ENCODE measurements at places on chromosomes 4 and X.

DNA sequence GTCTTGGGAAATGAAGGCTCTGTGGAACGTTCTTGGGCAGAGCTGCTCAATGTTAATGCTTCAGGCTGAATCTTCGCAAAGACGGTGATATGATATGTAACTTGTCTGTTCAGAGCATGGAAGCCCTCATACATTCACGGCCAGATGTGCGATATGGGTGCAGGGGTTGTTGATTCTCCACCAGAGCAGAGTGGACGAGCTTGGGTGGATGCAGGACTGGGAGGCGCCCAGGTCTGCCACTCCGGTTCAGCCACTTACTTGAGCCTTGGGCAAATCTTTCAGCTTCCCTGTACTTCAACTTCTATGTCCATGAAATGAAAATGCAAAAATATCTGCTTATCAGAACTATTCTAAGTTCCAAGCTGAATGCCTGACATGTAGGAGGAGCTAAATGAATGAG is 47.4 kb upstream of the MND1 start:
- DNase-seq: no peak

- DNase-seq: no peak
Observed at GRCh38 chr4:102514298-102514964, 13.3 kb downstream of the NFKB1 start.

DNA sequence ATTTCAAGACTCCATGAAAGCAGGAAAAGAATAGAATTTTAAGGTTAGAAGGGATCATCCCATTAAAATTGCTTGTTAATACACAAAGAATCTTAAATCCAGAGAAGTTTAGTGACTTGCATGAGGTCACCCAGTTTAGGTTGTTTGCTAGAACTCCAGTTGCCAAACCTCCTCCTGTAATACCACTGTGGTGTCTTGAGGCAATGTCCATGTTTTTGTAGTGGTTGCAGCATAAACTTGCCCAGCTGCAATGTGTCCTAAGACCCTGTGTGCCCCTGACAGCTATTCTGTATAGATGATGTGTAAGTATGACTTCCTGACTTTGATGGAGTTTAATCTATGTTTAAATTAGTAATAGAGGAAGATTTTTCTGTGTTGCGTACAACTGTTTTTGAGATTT is 6.3 kb downstream of the SFRP2 start:
- peak; percentile 19 for DNase-seq

DNA sequence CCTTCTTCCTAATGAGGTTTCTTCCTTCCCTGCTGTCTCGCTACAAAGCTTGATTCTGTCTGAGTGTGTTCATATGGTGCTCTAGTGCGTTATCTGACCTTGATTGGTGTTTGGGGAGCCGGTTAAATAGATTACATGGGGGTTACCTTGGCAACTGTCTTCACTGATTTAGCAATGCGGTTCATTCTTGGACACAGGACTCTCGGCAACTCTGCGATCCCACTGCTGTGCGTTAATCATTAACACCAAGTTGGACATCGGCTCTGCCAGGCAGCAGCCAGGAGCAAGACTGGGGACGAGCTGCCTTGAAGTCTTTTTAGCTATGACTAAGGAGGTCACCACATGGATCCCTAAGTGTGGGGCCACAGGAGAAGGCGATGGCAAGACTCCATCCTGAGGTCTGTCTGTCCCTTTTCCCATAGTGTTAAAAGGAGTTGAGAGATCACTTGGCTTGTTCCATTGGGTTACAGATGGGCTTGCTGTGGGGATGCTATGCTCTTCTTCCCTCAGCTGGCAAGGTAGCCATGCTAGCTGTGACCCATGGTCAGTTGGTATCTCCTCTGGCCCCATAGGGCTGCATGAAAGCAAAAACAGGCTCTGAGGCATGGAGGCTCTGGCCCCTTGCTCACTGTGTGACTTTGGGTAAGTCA is 93.4 kb upstream of the MAMLD1 start:
- no peak for DNase-seq

DNA sequence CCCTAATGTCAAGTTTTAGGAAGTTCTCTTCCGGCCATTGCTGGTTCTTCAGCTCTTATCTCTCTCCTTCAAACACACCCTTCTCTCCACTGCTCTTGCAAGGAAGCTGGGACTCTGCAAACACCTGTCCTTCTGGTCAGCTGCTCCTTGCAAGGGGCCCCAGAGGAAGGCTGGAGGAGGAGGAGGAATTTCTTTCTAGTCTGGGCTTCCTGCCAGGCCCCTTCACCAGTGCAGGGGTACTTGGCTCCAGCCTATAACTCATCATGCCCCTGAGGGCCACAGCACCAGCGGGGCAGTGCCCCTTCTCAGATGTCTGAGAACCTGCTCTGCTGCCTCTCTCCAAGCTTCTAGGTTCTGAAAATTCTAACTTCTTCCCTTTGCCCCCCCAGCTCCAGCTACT is 46.7 kb downstream of the REELD1 start:
- DNase-seq: no peak

- DNase-seq: no peak
Observed at GRCh38 chrX:21004835-21005234, 369.4 kb upstream of the CNKSR2 start.

- DNase-seq: no peak
Observed at GRCh38 chrX:112053169-112053568, 29.4 kb downstream of the TRPC5 start.

DNA sequence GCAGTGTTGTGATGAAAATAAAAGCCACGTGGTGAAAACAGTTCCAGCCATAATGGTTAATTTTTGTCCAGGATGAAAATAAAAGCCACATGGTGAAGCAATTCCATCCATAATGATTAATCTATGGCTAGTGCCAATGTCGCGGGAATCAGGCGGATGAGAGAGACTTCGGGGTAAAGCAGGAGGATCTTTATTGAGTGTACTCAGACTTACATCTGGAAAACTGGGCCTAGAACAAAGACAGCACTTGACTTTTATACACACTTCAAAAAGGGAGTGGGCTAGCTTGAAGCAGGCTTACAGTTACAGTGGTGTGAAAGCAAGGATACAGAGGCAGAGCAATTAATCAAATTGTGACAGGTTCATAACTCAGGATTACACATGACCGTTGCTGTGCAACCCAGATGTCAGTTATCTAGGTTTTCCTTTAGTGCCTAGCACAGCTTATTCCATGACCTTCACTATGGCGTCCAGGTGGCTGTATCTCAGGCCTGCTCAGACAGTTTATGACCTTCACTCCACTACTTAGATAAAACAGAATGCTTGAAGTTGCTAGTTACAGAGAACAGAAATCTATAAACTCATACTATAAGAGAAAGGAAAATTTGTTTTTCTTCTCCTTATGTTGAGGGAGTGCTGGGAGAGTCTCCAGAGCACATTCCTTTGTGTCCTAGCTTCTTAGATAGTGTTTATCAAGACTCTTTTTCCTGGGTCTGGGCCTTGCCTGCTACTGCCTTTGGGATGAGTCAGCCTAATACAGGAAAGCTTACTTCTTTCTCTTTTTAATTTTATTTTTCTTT is 5.9 kb upstream of the PLA2G12A start:
- DNase-seq: no peak

DNA sequence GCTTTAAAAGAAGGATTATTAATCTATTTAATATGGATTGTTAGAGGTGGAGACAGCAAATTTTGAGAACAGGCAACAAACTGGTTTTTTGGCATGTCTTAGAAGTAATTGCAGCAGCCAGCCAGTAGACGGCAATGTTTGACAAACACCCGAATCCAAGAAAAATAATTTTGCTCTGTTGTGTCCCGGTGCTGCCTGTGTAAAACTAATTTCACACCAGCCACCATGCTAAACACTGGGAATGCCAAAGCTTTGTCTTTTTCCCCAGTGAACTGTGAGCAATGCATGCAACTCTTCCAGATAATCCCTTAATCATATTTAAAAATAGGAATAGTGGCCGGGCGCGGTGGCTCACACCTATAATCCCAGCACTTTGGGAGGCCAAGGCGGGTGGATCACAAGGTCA is 25.9 kb downstream of the SMIM31 start:
- DNase-seq: peak; percentile 74

DNA sequence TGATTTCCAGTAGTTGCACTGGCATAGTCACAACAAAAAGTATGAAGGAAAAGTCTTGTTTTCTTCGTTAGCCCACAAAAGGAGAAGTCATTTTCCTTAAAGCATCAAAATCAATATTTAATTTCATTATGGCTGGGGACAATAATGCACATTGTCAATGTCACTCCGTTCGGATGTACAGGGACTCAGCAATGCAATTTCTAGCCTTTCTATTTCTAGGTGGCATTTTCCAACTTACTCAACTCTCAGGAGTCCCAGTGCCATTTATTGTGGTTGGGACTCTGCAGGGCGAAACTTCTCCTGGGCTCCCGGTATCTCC is 99.6 kb downstream of the CEP135 start:
- no peak for DNase-seq

- no peak for DNase-seq
Observed at GRCh38 chr4:47510506-47511143, 25.6 kb downstream of the ATP10D start.

- no peak for DNase-seq
Observed at GRCh38 chr4:121597346-121597934, 99.3 kb downstream of the ANXA5 start.

GRCh38 chr4:29002151-29002550 is 1718.0 kb upstream of the PCDH7 start:
- DNase-seq: no peak

GRCh38 chr4:113837397-113837796 is 75.9 kb upstream of the CAMK2D start:
- DNase-seq: no peak

- DNase-seq: no peak
Observed at GRCh38 chr4:144374065-144374464, 233.5 kb upstream of the GYPA start.

DNA sequence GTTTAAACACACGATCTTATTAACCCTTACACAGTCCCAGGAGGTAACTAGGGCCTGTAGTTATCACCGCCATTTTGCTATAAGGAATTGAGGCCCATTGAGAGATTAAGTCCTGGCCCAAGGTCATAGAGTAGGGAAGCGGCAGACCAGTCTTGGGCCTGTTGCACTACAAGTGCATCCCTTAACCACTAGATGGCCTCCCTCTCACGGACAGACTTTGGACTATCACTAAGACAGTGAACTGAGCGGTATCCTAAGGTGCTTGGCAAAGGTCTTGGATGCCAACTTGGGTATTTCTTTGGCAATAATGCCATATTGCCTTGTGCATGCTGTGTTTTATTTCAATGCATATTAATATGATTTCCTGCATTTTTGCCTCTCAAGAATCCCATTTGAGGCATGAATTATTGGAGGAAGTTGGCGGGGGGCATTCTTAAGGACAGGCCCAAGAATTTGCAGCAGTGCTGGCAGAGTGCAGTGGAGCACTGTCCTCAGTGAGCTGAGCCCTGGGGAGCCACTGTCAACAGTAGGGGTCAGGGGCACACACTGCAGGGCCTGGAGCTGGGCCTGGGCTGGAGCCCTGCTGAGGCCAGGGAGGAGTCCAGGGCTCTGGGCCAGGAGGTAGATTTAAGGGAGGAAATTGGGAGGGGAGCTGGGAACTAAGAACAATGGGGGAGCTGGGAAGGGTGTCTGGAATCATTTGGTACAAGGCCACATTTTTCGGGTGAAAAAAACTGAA is 147.4 kb downstream of the SMIM20 start:
- peak; percentile 71 for DNase-seq

- no peak for DNase-seq
Observed at GRCh38 chr4:41156574-41156973, 57.8 kb downstream of the APBB2 start.

- no peak for DNase-seq
Observed at GRCh38 chr4:40507977-40508376, 121.7 kb downstream of the RBM47 start.

GRCh38 chrX:97524997-97525396 is 641.3 kb downstream of the RPA4 start:
- no peak for DNase-seq

GRCh38 chr4:168604496-168605373 is 107.9 kb downstream of the PALLD start:
- no peak for DNase-seq

DNA sequence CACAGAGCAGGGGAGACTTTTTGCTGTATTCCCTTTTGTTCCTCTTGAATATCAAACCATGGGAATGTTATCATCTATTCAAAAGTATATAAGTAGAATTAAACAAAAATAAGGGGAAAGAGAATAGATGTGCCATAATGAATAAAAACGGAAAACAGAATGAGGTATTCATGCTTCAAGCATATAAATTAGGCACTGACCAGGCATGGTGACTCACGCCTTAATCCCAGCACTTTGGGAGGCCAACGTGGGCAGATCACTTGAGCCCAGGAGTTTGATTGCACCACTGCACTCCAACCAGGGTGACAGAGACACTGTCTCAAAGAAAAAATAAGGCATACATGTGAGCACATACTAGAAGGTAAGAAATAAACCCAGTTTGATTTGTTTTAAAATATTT is 16.3 kb upstream of the NEUROG2 start:
- no peak for DNase-seq

DNA sequence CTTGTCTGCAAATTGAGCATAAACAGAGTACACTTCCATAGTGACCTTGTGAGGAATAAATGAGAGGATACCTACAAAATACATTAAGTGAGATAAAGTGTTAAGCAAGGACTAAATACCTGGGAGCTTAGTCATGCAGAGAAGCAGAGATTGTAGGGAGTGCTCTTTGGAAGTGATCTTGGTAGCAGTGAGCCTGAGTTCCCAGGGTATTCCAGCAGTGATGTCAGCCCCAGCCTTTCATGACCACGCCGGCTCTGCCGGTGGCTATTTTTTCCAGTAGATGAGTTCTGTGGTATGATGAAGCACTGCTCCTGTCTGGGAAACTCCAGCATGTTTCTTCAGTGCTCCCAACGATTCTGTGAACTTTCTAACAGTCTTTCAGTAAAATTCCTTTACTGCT is 391.5 kb upstream of the IGFBP7 start:
- DNase-seq: no peak

GRCh38 chrX:7202206-7202605 is 54.3 kb upstream of the PUDP start:
- DNase-seq: no peak

- DNase-seq: no peak
Observed at GRCh38 chr4:175229154-175229553, 311.0 kb downstream of the ADAM29 start.

- no peak for DNase-seq
Observed at GRCh38 chr4:169628579-169628978, 8.2 kb downstream of the CLCN3 start.

GRCh38 chr4:123651066-123651465 is 254.5 kb downstream of the SPRY1 start:
- DNase-seq: no peak

DNA sequence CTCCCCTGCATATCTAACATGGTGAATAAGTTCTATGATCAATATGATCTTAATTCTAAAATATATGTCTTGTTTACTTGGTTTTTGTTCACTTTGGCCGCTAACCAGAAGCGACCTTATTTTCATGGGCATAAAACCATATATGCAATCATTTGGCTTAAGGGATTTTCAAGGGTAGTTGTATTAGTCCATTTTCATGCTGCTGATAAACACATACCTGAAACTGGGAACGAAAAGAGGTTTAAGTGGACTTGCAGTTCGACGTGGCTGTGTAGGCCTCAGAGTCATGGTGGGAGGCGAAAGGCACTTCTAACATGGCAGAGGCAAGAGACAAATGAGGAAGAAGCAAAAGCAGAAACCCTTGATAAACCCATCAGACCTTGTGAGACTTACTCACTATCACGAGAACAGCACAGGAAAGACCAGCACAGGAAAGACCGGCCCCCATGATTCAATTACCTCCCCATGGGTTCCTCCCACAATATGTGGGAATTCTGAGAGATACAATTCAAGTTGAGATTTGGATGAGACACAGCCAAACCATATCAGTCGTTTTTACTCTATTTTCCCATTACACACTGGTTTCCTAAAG is 114.3 kb upstream of the CPEB2 start:
- no peak for DNase-seq

All from activated CD4-positive, alpha-beta T cell treated with anti-CD3 and anti-CD28 coated beads, Interleukin-2, amount 10 ng/mL, durations not matched to agents 24 days and 14 days (primary cell).